ENCODE measurements at places on chromosomes 16 and 17. TPM values are rescaled to one million over a fixed set of nuclear protein-coding genes. Genes with fewer than 3 reads are reported as not detected.

GRCh38 chr16:19162085-19162484 lies 6.0 kb upstream of the SYT17 start:
- H3K27me3 ChIP-seq = peaks cover 17% of the 10 kb centered on the region
- DNase-seq = no peak
- H3K4me3 ChIP-seq = no peak overlapping the region
- no peak overlapping the region for H3K27ac ChIP-seq
- no peaks in the 10 kb centered on the region for H3K36me3 ChIP-seq
- H3K4me1 ChIP-seq = no peaks in the 10 kb centered on the region

The PKMYT1 gene
- 34.7 TPM for total RNA-seq

The MKS1 gene
- total RNA-seq = 15.4 TPM

The HES7 gene
- 5.9 TPM for total RNA-seq

DNA sequence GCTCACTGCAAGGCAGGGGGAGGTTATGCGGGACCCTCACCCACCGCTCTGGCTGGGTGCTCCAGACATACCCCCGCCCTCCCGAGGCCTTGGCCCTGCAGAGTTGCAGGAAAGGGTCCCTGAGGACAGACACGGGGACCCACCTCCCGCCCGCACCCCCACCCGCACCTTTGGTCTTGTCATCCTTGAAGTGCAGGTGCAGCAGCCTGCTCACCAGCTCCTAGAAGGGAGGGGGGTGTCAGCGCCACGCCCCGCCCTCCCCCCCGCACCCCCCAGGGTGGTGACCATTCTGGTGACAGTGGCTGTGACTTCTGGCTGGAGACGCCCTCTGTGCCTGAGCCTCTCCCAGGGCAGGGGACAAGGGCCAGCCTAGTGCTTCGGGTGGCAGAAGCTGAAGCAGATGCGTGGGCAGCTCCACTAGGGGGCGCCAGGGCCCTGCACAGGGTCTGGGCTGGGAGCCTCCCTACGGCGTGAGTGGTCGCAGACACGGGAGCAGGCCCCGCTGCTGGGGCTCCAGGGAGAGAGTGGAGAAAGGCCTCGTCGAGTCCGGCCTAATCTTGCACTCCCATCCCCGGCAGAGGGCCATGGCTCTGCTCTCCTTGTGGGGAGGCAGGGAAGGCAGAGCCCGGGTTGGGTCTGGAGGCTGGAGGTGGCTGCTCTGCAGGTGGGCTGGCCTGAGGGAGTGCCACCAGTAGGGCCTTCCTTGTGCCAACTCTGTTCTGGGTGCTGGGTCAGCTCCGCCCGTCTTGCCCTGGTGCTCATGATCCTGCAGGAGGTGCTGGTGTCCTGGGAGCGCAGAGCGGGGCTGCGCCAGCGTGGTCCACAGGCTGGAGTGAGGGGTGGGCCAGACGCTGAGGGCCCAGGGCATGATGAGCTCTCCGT lies 2.7 kb downstream of the CENPX start:
- H3K27ac ChIP-seq = no peak overlapping the region
- no peaks in the 10 kb centered on the region for H3K27me3 ChIP-seq
- peaks cover 16% of the 10 kb centered on the region for H3K4me1 ChIP-seq
- DNase-seq = peak; percentile 49
- H3K4me3 ChIP-seq = no peak overlapping the region

DNA sequence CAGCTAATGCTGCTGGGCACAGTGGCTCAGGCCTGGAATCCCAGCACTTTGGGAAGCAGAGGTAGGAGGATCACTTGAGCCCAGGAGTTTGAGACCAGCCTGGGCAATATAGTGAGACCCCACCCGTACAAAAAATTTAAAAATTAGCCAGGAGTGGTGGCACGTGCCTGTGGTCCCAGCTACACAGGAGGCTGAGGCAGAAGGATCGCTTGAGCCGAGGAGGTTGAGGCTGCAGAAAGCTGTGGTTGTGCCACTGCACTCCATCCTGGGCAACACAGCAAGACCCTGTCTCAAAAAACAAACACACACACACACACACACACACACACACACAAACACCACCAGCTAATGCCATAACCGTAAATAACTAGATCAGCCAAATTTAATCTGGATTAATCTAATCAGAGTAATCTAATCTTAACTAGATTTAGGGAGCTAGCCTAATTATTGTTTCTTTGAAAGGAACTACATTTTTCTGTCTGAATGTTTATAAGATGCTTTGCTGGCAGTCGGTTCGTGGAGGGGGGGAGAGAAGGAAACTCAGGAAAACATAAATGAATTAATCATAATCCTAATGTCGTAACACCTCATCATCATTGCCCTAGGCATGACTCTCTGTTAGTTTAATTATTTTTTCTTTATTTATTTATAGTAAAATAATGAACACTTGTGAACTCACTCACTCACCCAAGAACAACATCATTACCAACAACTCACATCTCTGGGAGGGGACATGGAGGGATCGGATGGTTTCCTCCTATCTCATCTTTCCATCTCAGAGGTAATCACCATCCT lies 12.5 kb upstream of the RBBP6 start:
- DNase-seq = peak; percentile 33
- H3K36me3 ChIP-seq = peaks cover 5% of the 10 kb centered on the region
- H3K4me3 ChIP-seq = no peak overlapping the region
- H3K27ac ChIP-seq = peak overlapping the region; percentile 65

The LITAFD gene
- total RNA-seq = not detected

DNA sequence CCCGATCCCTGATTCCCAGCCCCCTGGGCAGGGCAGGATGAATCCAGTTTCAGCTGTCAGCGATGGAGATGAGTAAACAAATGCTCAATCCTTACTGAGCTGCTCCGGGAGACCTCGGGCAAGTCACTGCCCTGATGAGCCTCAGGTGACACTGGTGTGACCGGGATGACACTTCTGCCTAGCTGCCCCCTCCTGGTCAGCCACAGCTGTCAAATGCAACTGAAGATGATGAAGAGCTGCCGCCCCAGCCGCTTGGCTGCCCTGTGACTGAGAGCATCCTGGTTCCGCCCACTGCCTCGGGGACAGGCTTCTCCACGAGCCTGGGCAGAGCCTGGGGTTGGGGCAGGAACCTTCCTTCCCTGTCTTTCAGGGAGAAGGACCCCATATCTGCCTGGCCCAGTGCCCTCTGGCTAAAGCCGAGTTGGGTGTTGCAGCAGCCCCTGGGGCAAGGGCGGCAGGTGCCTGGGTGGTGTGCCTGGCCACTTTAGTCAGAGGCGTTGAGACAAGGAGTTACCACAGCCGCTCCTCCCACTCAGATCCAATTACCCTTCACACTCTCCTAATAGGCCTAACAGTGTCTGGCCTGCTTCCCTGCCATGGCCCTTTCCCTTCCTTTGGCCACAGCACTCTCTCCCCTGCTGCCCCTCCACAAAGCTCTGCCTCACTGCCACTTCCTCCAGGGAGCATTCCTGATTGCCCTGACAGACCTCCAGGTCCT lies 5.5 kb downstream of the CCL17 start:
- no peak overlapping the region for H3K4me3 ChIP-seq
- no peaks in the 10 kb centered on the region for H3K36me3 ChIP-seq
- peak overlapping the region; percentile 37 for H3K27ac ChIP-seq
- DNase-seq = peak; percentile 57

Measured in MCF 10A (cell line).